Activated T-helper 2 cell treated with anti-CD3 and anti-CD28 coated beads, Interferon-gamma antibody, Interleukin-2, Interleukin-4, amounts not matched to agents 10 μg/mL and 5 μg/mL and 100 μg/mL, durations not matched to agents 14 hours and 24 hours and 36 hours (primary cell): ENCODE measurements at places on chromosomes 16 and 17.
A peak's percentile ranks its signal among the peaks of the same experiment; 100 is the strongest.

DNA sequence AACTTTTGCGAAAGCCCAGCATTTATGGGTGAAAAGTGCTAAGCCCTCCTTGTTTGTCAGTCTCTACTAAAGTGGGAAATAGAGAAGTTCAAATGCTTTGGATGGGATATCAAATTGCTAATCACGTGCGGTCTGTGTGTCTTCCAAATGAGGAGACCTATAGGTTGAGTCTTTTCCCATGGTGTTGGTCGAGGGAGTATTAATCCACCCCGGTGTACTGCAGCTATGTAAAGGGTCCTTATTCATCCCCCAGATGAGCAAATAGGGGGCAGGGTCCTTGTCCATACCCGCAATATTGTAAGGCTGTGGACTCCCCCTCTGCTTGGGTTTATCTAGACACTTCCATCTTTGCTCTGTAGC lies 14.6 kb downstream of the KIAA0513 start:
- no peak for DNase-seq

DNA sequence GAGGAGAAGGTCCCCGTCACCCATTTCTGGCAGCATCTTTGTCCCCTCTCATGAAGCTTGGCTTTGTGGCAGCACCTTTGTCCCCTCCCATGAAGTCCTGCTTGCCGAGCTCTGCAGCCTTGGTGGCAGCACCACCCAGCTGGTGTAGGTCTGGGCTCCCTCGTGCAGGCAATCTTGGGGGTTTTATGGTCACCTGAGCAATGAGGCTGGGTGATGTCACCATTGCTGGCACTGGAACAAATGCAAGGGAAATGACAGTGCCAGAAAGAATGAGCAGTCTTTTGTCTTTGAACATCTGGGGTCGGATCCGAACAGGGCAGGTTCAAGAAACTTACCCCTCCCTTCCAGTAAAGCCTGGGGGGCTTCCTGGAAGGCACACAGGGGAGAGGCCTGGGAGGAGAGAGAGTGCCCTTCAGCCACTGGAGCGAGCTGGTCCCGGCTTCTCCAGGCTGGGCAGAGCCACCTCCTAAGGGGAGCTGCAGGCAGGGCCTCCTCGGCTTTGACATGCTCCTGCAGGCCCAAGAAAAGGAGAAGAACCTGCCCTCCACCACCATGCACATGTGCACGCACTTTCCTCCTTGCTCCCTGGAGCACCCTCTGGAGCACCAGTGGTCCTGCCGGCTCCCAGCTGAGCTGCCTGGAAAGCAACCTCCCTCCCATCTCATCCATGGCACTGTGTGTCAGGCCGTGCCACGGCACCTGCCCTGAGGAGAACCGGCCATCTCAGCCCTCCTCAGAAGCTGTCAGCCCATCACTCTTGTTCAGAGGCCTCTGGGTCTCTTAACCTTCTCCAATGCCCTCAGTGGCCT lies 16.0 kb downstream of the BTBD17 start:
- DNase-seq: no peak

GRCh38 chr16:11805556-11805955 lies 8.5 kb upstream of the ZC3H7A start:
- DNase-seq: no peak

- DNase-seq: no peak
These were observed 12.7 kb downstream of the WNT3 start for GRCh38 chr17:46805771-46806170.

DNA sequence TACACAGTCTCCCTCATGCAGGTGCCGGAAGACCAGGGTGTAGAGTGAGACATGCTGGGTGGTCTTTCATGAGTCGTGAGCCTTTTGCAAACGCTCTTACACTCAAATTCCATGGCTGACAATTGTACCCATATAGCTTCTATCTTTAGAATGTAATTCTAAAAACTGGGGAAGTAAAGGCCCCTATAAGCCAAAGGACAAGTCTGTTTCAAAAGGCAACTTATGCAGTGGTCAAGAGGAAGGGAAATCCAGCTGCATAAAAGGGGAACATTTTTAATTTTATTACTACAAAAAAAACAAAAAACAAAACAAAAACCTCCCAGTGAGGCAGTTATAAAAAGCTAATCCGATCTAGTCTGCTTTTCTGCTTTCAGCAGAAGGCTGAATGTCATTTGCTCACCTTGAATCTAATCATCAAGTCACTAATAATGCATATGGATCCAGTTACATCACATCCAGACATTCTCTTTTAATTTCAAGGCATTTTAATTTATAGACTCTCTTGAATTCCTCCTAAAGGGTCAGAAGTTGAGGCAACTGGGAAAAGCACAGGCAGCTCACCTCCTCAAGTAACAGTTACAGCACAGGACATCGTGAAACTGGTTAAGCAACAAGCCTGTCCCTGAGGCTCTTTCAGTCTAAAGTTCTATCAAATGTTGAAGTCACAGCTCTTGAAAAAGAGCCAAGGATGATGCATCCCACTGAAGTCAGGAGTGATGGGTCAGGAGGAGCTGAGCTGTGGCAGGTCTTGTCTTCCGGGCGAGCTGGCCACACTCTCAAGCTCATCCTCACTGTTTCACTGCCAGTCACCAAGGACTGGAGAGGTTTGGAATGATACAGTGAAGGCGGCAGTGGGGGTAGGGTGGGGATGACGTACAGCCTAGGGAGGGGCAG lies 99.7 kb downstream of the VPS53 start:
- DNase-seq: no peak

- DNase-seq: no peak
These were observed 1.4 kb upstream of the CRYM start for GRCh38 chr16:21279501-21279900.

DNA sequence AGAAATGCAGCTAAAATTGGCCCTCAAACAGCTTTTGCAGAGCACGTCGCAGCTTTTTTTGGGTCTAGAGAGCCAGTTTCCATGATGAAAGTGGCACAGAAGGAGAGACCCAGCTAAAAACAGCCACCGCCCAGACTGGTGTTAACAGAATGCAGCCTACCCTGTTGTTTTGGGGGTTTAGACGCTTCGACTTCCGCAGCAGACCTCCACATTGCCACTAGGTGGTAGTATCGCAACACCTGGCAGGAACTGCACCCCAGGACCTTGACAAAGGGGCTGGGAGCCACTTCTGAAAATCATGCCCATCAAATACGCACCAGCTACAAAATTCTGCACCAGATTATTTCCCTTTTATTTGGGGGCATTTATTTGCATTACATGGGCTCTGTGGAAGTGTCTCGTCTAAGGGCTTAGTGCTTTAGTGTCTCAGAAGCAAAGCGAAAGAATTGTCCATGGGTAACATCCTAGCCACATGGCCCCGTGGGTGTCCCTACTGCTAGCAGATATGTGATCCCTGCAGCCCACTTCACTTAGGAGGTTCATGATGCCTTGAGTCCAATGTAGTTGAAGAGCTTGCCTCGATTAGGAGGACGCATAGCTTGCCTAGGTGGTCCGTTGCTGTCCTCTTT lies 167.1 kb downstream of the HAPSTR1 start:
- DNase-seq: no peak

DNA sequence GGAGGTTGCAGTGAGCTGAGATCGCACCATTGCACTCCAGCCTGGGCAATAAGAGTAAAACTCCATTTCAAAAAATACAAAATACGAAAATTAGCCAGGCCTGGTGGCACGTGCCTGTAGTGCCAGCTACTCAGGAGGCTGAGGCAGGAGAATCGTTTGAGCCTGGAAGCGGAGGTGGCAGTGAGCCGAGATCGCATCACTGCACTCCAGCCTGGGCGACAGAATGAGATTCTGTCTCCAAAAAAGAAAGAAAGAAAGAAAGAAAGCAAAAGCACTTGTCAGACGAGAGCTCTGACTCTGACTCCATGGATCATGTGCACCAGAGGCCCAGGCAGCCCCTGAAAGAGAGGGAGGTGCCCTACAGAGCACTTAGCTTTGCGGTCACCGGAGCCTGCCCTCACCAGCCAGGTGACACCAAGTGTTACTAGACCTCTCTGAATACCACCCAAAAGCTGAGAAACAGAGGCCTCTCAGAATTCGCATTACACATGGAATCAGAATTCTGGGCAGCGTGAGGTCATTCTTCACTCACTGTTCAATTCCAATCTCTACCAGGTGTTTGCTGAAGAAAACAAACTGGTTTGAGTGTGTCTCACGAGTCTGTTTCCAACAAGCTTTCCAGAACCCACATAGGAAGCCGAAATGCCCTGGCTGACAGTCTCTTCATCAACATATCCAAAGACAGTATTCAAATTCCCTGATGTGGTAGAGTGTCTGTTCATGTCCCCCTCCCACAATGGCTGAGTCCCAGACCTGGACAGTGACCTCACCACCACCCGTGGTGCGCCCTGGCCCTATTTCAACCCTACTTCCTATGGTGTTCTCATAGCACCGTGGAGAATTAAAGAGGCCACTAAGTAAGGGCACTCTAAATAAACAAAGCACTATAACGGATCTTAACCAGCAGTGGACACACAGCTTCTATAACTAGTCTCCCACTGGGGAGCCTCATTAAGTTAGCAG lies 1.5 kb downstream of the FLCN start:
- no peak for DNase-seq

DNA sequence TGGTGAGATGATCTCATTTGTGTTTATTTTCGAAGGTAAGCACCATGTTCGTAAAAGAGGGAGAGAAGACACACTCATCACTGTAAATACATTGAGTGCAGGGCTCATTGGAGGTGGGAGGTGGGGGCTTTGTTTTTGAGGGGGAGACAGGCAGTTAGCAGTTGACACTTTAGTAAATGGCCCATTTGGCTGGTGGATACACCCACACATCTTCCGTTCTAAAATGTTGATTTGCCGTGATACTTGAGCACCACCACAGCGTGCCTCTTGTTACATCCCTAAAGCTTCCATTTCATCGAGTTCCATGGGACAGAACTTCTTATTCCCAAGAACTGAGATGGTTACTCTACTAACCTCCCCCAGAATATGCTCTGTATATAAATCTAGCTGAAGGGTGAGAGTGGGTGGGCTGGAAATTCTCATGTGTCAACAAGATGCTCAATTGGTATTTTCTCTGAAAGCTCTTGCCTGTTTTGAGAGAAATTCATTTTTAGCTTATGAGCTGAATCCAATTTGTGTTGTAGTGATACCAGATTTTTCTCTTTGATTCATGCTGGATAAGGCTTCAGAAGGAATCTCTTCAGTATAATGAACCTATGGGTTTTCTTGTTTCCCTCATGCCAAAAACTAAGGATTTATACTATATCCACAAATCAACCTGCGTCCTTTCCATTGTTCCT lies 314.3 kb downstream of the RBFOX1 start:
- no peak for DNase-seq

DNA sequence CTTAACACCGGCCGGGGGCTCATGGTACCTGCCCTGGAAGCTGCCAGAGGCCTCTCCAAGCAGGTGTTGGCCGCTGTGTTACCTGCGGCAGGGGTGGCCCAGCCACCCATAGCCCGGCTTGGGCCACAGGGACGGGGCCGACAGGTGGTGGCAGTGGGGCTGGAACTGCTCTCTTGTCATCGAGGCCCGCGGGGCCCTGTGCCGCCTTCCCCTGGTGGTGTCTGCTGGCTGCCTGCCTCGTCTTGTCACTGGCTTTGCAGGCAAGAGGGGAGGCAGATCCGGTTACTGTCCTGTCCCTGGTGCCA lies 27.1 kb downstream of the GSE1 start:
- no peak for DNase-seq

- DNase-seq: no peak
These were observed 17.8 kb upstream of the SLC35B1 start for GRCh38 chr17:49725452-49726130.

DNA sequence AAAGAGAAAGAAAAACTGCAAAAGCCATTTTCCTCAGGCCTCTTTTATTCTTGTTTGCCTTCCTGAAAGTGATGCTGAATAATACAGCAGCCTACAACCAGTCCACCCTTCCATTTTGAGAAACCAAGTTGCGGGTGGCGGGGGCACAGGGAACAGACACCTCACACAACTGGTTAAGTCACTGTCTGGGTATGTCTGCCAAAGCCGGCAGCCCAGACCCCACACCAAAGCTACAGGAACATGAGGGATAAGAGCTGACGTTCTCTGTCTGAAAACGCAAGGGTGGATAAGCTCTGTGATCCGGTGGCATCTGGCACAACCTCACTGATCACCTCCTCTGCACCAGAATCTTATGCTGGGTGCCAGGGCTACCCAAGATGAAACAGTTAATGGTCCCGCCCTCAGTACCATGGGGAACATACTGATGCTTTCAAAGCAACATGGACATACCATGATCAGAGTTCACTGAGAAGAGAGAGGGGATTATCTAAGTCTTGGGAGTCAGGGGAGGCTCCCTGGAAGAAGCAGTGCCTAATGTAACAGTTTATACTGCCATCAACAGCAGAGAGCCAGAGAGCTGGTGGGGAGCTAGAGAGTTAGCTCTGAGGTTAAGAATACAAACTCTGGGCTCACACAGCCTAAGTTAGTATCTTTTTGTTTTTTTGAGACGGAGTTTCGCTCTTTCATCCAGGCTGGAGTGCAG lies 53.5 kb downstream of the ERCC4 start:
- no peak for DNase-seq

DNA sequence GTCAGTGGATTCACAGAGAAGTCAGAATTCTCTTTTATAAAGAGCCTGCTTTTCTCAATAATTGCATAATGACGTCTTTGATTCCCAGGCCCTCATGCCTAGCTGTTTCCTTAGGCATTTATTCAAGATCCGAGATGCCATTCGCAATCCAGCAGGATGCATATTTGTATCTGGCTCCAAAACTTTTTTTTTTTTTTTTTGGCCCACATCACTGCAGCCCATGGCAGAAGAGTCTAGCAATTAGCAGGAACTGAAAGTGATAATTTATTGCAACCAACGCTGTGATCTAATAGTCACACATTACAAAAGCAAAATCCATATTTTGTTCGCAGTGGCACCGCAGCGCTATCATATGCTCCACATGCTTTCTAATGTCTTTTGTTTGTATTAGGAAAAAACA lies 503.4 kb downstream of the MAF start:
- DNase-seq: no peak

DNA sequence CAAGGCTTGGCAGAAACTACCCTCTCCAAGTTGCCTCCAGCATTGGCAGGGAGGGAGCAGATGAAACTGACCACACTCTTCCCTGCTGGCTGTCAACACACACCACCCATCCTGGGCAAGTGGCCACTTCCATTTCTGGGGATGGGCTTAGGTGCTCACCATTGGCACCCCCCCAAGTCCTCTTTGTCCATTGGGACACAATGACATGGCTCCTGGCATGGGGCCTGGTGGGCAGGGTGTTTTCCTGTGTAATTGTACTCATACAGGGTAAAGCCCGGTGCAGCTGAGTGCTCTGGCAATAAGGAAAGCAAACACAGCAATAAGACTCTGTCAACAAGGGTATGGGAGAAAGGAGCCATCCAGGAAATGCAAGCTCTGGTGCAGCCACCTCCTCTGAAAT lies 22.6 kb downstream of the SCNN1B start:
- no peak for DNase-seq

GRCh38 chr17:46822388-46822921 lies 4.0 kb upstream of the WNT3 start:
- DNase-seq: peak; percentile 27

- no peak for DNase-seq
These were observed 31.0 kb downstream of the PMM2 start for GRCh38 chr16:8828541-8829165.

GRCh38 chr16:27725236-27726000 lies 175.5 kb downstream of the KATNIP start:
- no peak for DNase-seq

GRCh38 chr17:77385750-77386501 lies 245.2 kb downstream of the SEC14L1 start:
- no peak for DNase-seq
